ENCODE measurements at places on chromosomes 16 and 17.

DNA sequence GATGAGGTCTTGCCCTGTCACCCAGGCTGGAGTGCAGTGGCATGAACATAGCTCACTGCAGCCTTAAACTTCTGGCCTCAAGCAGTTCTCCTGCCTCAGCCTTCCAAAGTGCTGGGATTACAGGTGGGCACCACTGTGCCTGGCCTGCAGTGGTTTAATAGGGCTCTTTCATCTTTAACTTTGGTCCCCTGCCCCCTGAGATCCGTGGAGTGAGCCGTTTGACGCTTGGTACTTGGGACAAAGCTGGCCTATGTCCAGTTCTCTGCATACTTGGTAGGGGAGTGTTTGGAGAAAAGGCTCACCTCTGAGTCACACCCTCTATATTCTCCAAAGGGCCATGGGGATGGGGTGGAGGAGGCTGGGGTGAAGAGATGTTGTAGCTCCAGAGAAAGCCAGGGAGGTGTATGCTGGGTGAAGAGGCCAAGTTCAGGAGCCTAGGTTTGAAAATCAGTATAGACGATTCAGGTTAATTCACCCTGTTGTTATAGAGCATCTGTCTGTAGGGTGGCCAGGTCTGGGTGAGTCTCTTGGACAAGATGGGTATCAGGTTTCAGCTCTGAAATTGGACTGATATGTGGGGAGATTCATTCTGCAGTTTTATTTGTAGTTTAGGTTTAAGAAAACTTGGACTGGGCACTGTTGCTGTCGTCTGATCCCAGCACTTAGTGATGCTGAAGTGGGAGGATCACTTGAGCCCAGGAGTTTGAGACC lies 17.6 kb downstream of the ABCC1 start:
- DNase-seq: no peak

GRCh38 chr16:30470170-30470512 lies 2.4 kb upstream of the ITGAL start:
- no peak for DNase-seq

GRCh38 chr17:81380131-81380530 lies 15.1 kb upstream of the BAHCC1 start:
- DNase-seq: no peak

DNA sequence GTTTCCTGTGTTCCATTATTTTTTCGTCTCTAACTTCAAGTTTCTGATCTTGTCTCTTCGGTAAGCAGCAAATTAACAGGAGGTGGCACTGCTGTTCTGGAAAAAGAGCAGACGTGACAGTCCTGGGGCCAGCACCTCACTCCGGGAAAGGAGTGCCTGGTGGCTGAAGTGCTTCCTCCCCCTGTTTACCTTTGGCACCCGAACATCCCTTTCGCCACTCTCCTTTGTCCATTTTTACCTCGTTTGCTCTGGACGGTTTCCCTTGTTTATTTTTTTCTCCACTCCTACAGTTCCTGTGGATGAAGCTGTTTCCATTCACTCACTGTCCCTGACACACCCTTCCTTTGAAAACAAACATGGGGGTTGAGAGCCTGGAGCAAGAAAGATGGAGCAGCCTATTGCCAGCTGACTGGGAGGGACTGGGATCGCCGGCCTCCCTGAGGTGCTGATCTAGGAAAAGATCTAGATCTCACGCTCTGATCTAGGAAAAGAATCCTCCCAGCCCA lies 12.6 kb downstream of the SAP30BP start:
- DNase-seq: no peak

GRCh38 chr17:38711792-38712571 lies 6.9 kb downstream of the MLLT6 start:
- DNase-seq: no peak
